T-helper 22 cell (primary cell): ENCODE measurements at places on chromosomes 1 and 21.

DNA sequence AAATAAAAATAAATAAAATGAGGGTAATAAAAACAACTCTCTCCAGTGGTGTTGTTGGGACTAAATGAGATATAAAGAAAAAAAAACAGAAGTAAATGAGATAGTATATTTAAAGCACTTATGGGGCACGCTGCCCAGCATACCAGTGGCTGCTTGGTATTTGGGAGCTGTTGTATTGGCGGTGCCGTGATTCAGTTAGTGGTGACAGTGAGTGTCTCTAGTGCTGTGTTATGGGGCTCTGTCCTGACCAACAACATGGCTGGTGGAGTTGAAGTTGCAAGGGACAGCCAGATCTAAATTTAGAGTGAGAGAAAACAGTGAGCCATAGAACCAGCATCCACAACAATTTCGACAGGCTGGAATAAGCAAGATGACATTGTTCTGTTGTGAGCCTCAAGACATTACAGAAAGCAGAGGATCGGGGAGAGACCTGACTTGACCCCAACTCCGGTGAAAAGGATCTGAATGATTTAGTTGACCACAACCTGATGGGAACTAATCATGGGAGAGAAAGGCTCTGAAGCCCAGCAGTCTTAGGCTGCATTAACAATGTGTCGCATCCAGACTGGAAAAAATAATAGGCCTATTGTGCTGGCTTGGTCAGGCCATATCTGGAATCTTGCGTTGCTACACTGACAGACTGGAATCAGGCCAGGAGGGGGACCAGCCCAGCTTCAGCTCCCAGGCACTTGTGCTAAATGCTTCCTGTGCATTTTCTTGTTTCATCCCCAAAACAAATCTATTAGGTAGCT is 2.4 kb upstream of the MFSD2A start:
- DNase-seq = no peak

DNA sequence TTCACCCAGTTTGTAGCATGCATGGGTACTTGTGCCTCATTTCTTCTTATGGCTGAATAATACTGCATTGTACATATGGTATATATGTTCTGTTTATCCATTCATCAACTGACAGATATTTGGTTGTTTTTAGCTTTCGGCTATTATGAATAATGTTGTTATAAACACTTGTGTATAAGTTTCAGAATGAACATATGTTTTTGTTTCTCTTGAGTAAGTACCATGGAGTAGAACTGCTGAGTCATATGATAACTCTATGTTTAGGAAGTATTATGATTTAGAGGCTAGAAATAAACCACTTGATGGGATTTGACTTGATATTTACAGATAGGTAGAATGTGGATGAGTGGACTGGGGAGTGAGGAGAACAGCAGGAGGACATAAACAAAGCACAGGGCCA is 48.6 kb downstream of the WNT2B start:
- no peak for DNase-seq

- DNase-seq = no peak
Observed at GRCh38 chr1:246398126-246398813, 108.8 kb downstream of the SMYD3 start.

GRCh38 chr1:28162151-28162550 is 14.3 kb downstream of the PTAFR start:
- DNase-seq = no peak

DNA sequence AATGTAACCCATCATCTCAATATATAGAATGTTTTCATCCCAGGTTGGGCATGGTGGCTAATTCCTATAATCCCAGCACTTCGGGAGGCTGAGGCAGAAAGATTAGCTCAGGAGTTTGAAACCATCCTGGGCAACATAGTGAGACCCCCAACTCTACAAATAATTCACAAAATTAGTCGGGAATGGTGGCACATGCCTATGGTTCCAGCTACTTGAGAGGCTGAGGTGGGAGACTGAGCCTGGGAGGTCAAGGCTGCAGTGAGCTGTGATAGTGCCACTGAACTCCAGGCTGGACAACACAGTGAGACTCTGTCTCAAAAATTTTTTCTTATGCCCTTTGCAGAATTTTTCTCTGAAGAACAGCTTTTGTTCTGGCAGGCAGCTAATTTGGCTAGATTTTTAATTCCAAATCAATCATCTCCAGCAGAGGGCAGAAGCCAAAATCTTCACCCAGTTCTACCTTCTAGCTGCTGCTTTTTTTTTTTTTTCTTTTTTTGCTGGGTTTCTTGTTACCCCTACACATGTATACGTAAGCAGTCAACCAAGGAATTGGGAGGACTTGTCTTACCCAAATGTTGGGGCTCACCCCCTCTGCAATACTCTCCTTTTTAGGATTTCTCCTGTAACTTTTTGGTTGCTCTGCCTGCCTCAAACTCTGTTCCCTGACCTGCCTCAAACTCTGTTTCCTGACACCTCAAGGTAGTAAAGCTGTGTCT is 2.7 kb upstream of the RAD54L start:
- DNase-seq = no peak

DNA sequence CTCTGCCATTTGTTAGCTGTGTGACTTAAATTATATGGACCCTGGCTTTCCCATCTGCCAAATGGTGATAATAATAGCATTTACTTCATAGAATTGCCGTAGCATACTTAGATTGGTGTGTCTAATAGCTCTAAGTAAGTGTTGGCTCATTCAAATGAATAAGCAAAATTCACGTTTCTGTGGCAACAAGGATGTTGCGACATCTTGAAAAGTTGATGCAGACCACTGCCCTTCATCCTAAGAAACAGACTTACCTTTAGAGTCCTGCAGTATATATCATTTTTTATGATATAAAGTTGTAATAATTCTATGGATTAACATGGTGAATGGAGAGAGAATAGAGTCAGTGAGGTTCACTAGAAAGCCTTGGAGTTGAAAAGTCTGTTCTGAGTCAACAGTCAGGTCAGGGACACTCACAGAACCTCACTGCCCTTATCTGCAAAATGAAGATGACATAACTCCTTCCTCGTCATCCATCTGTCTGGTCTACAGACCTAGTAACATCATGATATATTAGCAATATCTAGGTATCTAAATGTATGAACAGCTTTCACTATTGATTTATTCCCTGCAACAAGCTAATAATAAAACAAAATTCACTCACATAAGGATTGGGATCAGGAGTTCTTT is 167.3 kb upstream of the C8B start:
- DNase-seq = no peak

DNA sequence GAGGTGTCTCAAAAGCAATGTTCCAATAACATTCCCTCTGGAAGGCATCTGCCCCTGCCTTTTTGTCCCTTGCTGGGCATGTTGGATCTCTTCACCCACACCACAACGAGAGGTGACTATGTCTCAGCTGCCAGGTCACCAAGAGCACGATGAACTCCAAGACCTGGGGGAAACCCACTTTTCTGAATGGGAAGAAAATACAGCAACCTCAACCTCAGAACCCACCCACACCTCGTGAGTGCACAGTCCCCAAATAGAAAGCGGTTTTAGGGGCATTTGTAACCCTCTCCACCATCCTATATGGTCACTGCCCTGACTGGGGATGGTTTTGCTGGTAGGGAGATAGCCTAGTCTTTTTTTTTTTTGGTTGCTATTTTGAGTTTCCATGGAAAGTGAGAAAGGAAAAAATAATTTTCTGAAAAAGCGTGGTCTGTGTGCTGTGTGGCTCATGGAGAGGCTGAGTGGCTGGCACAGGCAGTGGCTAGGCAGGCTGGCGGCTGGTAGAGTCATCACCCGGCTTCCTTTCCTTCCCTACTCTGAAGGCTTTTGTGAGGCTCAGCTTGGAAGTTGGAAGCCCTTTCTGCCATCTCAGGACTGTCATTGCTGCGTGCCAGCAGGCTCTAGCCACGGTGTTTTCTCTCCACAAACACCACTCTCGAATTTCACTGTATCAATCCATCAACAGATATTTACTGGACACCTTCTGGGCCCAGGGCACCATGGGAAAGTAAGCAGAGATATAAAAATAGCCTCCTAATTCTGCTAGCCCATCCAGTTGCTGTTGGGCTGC is 15.8 kb downstream of the TSPAN2 start:
- DNase-seq = no peak

- DNase-seq = no peak
Observed at GRCh38 chr1:19648689-19649088, 4.6 kb downstream of the NBL1 start.

GRCh38 chr1:7186382-7187111 is 401.3 kb downstream of the CAMTA1 start:
- no peak for DNase-seq

DNA sequence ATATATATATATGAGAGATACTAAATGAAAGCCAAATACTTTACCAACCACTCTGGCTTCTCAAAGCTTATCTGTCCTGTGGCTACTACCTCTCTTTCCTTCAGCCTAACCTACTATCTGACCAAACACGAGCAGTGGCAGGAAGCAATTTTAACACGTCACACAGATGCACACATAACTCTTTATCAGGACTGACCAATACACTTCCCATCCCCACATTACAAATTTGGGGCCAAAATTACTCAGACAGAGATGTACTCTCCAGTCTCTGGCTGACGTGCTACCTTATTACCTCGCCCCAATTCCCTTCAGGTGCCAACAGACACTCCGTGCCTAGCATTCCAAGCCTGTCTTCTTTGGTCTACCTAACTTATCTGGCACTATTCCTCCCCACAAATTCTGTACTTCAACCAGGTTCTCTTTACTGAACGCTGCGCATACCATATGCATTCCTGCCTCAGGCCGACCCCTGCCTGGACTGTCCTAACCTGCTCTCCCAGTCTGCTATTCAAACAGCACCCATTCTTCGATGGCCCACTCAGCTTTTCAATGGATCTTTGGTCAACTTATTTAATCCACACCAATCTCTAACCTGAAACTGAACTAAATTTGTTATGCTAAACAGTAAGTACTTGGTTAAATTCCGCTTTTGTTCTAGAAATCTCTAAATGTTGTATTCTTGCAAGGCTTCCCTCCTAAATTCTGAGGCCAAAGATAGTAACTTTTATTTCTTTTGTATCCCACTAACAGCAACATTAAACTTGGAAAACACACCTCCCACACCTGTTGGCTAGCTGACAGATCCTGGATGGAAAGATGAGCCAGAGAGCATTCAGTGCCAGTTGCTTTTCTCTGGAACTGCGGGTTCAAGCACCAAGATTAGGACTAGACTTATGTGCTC is 27.9 kb downstream of the RERE start:
- no peak for DNase-seq

GRCh38 chr1:39036678-39037077 is 10.5 kb downstream of the NDUFS5 start:
- DNase-seq = no peak

GRCh38 chr1:208475449-208475848 is 231.3 kb upstream of the PLXNA2 start:
- no peak for DNase-seq

GRCh38 chr1:195185321-195185720 is 1422.9 kb downstream of the KCNT2 start:
- DNase-seq = no peak

GRCh38 chr1:107963008-107963407 is 2.0 kb downstream of the VAV3 start:
- DNase-seq = no peak

DNA sequence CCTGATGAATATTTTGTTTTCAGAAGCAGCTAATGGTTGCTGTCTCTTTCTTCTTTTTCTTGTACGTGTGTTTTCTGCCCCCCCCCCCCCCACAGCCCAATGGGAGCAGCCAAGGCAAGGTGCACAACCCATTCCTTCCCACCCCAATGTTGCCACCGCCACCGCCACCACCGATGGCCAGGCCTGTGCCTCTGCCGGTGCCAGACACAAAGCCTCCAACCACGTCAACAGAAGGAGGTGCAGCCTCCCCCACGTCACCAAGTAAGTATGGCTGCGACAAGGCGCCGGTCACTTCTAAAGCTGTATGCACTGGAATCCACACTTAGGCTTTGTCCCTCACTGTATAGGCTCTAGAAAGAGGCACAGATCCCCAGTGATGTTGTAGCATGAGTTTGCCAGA is 318.5 kb downstream of the TM2D1 start:
- no peak for DNase-seq

DNA sequence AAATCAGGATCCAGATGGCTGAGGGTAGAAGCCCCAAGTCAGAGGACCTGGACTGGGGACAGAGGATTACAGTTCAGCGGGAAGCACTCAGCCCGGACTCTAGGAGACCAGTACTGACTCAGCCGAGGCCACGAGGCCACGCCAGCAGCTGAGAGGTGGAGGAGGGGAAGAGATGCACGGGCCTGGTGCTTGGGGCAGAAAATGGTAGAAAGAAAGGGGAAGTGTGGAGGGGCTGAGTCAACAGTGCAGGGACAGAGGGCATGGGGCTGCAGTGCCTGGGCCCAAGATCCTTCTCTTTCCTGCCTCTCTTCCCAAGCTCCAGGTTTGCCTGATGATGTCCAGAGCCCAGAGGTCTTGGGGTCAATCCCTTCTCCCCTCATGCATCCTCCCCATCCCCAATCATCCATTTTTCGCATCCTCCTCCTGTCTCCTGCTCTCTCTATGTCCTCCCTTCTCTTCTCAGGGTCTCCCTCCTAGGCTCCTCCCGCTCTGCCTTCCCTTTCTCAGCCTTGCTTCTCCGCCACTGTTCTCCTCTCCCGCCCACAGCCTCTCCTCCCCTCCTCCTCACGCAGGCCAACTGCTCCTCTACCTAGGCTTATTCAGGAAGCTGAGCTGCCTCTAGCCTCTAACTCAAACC is 7.7 kb downstream of the ARHGEF2 start:
- no peak for DNase-seq

- DNase-seq = no peak
Observed at GRCh38 chr1:117011334-117011733, 9.8 kb downstream of the CD101 start.

DNA sequence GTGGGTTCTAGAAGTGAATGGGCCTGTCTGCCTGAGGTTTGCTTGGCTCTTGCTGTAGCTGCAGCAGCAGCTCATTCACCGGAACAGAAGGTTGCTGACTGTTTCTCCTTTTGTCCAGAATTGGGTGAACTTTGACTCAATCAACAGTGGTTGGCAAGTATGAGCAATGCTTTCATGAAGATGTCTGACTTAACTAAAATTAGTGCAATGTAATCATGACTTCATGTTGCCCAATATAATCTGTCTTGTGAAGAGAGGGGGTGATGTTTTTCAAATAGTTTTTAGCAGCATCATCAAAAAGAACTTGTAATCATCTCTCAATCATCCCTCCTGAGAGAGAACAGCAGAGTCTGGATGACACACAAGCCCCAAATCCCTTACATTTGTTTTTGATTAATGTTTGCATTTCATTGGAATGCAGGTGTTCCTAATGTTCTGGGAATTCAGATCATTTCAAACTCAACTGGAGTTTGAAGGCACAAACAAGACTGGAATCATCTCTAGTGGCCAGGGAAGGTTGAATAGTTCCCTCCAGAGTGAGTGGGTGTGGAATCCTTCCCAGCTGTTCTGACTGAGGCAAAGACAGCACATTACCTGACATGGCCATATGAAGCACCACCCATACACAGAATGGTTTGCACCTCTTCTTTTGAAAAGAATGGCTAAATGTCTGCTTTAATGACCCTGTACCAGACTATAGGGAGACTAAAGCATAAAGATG is 82.9 kb downstream of the HLX start:
- no peak for DNase-seq

GRCh38 chr1:155209312-155209721 is 822 bp downstream of the MTX1 start:
- DNase-seq = no peak
